ENCODE measurements at places on chromosomes 3 and 15.
A peak's percentile ranks its signal among the peaks of the same experiment; 100 is the strongest.

- DNase-seq, result no peak
Observed at GRCh38 chr3:177015881-177016280, 181.4 kb downstream of the TBL1XR1 start.

DNA sequence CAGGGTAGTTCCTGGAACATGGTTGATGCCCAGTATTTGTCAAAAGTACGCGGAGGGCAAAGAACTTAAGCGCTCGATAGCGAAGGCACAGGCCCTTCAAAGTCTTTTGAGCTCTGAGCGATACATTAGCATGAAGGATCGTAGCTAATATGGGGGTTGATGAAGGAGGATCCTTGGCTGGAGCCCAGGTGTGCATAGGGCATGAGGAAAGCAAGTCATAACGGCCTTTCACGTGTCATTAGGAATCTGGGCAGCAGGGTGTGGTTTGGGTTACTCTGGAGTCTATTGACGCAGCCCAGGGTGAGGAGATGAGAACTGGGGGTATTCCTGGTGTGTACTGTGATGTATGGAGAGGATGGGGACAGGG lies 31.7 kb downstream of the SPINK8 start:
- peak; percentile 23 for DNase-seq

- DNase-seq, result peak; percentile 91
Observed at GRCh38 chr15:75738647-75739325, 26.1 kb upstream of the CSPG4 start.

DNA sequence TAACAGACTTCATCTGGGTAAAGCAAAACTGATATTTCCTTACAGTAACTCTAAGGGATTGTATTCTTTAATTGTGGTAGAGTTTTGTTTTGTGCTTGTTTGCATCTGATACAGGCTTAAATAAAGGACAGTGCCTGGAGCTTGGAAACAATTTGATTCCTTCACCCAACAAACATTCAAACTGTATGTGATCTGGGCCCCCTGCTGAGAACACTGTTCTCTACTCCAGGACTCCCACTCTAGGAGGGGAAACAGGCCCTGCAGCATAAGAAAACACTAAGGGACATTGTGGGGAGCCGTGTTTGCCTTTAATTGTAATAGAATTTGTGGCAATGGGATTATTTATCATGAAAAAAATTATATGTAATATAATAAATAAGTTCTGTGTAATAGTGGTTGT lies 56.9 kb downstream of the CTDSPL start:
- no peak for DNase-seq

DNA sequence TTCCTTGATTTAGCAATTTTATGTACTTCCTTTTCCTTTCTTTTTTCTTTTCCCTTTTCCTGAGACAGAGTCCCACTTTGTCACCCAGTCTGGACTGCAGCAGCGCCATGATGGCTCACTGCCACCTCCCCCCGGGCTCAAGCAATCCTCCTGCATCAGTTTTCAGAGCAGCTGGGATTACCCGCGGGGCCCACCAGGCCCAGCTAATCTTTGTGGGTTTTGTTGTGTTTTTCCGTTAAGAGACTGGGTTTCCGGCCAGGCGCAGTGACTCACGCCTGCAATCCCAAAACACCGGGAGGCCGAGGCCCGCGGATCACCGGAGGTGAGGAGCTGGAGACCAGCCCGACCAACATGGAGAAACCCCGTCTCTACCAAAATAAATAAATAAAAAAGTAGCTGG lies 17.7 kb downstream of the GOLGA8S start:
- DNase-seq, result no peak

DNA sequence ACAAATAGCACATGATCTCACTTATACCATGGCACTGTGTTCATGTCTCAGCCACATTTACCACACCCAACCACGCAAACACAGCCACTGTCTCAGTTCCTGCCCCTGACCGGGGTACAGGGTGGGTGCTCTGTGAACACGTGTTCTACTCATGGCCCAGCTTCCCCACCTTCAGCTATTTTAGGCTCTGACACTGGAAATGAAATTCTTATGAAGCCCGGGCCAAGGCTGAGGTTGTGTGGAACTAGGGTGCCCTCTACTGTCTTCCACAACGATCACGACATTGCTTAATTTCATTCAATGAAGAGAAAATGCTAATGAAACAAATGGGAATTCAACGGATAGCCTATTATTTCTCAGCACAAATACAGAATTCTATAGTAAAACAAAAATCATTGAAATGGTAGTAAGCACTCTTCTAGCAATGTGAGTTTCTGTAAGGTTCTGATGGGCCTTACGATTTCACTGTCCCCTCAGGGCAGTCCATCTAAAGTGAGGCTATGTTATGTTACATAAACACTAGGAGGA lies 2.1 kb upstream of the GABRA5 start:
- DNase-seq, result peak; percentile 55

DNA sequence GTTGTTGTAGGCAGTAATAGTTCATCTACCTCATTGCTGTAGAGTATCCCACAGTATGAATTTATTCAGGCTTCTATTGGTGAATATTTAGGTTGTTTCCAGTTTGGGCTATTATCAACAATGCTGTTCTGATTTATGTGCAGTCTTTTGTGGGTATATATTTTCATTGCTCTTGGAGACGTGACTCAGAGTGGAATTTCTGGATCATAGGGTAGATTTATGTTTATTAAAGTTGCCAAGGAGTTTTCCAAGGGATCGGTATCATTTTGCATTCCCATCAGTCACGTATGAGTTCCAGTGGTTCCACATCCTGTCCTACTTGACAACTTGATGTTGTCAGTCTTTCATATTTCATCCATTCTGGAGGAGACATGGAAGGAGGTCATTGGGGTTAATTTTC lies 8.4 kb upstream of the HRH1 start:
- peak; percentile 97 for DNase-seq

DNA sequence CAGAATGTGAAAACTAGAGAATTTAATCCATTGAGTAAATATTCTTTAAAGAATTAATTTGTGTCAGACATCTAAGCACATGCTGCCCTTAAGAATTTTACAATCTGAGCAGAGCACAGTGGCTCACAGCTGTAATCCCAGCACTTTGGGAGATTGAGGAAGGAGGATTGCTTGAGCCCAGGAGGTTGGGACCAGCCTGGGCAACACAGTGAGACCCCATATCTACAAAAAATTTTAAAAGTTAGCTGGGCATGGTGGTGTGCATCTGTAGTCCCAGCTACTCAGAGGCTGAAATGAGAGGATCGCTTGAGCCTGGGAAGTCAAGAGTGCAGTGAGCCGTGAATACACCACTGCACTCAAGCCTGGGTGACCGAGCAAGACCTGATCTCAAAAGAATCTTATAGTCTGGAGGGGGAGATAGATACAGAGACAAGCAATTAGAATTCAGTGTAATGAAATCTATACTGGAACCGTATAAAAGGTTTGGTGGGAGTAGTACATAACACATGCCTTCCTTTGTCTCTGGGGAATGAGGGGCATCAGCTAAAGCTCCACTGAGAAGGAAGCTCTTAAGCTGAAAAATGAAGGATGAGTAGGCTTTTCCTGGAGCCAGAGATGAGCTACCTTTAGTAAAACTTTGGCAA lies 21.2 kb downstream of the ATP11B start:
- DNase-seq, result no peak

DNA sequence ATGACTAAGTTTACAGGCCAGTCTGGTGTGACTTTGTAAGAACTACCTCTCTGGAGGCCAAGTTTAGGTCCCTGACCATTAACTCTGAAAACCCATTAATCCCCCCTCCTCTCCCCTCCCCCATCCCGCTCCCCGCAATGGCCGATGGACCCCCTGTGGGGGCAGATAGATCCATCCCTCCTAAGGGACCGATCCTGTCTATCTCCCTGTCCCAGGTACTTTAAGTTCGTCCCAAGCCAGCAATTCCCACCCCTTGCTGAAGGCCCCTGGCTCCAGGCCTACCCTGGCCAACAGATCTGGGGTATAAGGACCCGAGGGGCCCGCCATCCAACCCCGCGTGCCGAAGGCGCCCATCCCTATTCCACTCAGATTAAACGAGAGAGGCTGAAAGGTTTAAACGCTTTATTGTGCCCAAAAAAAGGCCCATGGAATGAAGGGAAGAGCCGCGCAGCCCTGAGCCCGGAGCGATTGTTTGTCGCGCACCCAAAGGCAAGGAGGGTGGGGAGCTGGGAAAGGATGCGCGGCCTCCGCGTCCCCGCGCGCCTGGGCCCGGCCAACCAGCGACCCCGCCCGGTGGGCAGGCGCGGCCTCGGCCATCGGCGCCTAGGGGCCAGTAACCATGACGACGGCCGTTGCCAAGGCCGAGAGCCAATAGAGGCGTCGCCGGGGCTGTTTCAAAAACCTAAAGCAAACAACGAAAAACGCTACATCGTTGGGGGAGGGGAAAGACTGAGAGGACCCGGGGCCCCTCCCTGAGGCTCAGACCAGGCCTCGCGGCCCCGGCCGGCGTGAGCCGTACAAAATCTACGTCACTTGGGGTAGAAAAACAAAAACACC lies 35.9 kb downstream of the HMCES start:
- peak; percentile 92 for DNase-seq

DNA sequence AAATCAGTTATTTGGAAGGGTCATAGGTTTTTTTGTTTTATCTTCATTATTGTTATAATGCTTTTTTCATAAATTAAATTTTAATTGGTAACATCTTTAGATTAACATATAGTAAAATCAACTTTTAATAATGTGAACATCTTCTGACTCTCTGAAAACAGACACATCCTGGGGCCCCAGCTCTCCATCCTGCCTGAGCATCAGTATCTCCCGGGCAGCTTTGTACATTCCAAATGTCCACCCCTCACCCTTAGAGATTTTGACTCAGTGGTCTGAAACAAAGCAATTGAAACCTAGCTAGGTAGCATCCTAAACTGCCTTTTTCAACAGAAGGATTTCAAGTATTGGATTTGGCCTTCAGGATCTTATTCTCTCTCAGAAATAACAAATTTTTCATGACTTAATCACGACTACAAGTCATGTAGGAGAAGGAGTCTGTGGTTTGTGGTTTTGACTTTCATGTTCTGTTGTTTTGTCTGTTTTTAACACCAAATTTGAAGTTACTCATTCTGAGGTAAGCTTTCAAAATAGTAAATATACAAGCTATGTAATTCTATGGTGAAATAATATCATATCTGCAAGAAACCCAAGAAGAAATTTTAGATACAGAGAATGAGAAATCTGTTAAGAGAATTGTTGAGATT lies 147.3 kb upstream of the UBE2E2 start:
- DNase-seq, result peak; percentile 85

- DNase-seq, result no peak
Observed at GRCh38 chr15:50377867-50378751, 23.1 kb upstream of the GABPB1 start.

DNA sequence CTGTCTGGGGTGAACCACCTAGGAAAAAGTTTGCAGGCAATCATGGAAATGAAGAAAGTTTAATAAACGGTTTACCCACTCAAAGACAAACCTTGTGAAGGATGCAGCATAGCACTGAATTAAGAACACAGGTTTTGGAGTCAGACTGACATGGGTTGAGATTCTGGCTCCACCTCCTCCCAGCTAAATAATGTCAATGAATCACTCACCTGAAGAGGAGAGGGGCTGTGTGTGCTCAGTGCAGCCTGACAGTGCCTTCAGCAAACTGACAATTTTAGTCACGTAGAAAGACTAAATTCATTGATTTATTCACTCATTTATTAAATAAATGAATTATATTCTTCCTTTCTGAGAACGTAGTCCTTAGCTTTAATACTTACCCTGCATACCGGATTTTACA lies 18.9 kb downstream of the NR1I2 start:
- DNase-seq, result no peak

GRCh38 chr3:9915254-9916141 lies 1.4 kb upstream of the IL17RC start:
- peak; percentile 71 for DNase-seq

DNA sequence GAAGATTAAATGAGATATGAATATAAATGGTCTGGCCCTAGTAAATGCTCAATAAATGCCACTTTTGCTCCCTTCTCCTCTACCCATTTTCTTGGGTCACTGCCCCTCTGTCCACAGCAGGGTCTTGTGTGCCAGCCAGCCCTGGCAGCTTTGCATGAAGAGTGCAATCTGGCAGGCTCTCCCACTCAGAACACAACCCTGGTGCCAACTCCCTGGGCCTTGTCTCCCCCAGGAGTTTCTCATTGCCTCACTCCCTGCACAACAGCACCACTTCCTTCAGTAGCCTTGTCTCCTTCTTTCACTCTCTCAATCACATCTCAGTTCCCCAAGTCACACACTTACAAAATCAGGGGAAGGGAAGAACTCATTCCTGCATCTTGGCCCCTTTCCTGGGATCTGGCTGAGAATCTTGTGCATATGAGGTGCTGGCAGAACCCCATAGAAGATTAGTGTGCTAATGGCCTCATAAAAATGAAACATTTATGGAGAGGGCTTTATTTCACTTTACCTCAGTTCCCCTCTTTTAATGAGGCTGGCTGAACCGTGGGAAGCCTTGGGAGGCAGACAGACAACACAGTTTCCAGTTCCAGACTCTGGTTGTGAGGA lies 445.9 kb upstream of the PROK2 start:
- DNase-seq, result peak; percentile 37

- DNase-seq, result peak; percentile 88
Observed at GRCh38 chr15:83011271-83012075, at the start of gene C15orf40. Gene C15orf40 (minus strand): TSS chr15:83011639. CDS start chr15:83011607, 32 bp downstream.

- no peak for DNase-seq
Observed at GRCh38 chr3:108428586-108428985, 81.8 kb downstream of the MYH15 start.

- no peak for DNase-seq
Observed at GRCh38 chr15:23628612-23629233, 18.9 kb downstream of the MAGEL2 start.

GRCh38 chr3:153590051-153590450 lies 428.0 kb downstream of the RAP2B start:
- peak; percentile 51 for DNase-seq

DNA sequence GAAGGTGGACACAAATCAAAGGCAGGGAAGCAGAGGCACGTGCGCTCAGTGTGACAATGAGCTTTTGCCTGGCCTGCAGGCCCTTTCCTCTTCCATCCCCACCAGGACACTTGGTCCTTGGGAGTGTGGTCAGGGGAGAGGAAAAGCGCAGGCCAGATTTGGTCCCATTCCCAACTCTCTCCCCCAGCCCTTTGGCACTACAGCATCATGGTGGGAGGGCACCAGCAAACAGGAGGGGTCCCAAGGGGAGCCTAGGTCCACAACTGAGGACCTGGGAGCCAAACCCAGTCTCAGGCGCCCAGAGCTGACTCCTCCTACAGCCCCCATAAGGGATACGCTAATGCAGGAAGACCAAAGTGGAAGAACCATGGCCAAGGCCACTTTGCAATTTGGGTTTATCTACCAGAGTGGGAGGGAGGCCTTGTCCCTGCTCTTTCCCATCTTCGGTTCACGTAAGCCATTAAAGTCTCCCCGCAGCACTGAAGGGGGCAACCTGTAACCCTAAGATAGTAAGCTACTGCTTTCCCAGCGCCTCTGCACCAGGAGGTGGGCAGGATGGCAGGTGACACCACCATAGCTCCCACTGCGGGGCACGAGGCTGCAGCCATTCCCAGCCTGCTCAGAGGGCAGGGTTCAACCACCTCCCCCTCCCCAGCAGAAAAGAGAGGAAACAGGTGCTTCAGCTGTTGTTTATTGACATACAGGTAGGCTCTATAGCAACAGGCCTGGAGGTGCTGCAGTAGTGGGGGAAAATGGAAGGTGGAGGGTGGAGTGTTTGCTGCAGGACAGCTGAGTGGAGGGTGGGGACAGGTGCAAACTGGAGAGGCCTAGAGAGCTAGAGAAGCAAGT lies 993 bp upstream of the GRAMD2A start:
- no peak for DNase-seq

- no peak for DNase-seq
Observed at GRCh38 chr3:25073423-25073822, 354.6 kb upstream of the RARB start.

Measured in fibroblast of skin of right quadriceps (primary cell).